Brain pericyte (primary cell): ENCODE measurements at places on chromosomes 1 and 21.

- DNase-seq = no peak
These were observed 84.7 kb downstream of the OBSCN start for GRCh38 chr1:228292609-228292911.

DNA sequence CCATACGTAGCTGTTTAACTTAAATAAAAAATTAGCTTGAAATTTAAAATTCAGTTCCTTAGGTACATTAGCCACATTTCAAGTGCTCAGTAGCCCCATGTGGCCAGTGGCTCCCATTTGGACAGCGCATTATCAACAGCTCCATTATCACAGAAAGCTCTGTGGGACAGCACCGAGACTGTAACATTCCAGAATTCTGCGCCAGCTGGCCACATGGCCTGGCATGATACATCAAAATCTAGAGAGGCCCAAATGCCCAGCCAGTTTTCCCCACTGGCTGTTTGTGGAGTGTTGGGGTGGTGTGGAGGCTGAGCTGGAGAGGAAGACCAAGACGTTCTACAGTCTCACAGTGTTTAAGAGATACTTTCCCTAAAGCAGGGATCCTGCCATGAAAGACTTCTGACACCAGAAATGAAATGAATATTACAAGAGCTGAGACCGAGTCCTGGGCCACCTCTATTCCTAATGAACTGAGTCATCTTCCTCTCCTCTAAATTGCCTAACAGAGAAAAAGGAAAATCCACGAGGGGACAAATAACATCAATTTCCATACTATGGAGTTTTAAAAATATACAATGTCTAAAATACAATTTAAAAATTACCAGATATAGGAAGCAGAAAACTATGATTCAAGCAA is 27.3 kb upstream of the ACTA1 start:
- DNase-seq = no peak

DNA sequence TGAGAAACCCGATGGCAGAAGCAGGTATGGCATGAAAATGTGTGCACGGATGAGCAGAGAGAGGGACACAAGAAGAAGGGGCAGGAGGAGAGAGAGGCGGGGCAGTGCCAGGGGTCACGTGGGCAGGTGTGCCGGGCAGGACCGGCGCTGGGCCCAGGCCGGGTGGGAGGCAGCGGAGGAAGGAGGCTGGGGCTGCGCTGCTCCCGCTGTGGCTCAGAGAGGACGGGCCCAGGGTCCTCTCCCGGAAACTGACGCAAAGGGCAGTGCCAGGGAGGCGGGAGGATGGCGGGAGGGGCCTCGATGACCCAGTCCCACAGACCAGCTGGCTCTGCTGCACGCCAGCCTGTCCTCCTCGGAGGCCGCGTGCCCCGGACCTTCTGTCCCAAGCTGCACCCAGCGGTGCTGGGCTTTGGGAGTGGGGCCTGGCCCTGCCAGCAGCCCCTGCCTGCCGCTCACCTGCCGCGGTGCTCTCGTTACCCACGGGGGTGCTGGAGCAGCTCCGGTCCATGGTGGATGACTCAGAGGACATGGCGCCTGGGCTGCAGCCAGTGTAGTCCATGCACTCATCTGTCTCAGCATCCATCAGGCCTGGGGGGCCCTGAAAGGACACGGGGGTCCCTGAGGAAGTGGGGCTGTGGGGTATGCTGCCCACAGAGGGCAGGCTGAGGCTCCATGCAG is 153.9 kb downstream of the CASZ1 start:
- DNase-seq = no peak

DNA sequence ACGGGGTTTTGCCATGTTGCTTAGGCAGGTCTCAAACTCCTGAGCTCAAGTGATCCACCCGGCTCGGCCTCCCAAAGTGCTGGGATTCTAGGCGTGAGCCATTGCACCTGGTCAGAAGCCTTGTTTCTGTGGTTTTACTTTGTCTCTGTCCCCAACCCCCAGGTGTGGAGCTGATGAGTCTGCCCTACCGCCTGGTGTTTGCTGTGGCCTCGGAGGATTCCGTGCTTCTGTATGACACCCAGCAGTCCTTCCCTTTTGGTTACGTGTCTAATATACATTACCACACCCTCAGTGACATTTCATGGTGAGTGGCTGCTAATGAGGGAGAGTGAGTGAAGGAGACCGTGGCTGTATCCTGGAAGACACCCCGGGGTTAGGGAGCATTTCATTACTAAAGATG is 26.1 kb downstream of the CHAF1B start:
- no peak for DNase-seq

- no peak for DNase-seq
These were observed 9.9 kb upstream of the TRABD2B start for GRCh38 chr1:48007047-48007446.

DNA sequence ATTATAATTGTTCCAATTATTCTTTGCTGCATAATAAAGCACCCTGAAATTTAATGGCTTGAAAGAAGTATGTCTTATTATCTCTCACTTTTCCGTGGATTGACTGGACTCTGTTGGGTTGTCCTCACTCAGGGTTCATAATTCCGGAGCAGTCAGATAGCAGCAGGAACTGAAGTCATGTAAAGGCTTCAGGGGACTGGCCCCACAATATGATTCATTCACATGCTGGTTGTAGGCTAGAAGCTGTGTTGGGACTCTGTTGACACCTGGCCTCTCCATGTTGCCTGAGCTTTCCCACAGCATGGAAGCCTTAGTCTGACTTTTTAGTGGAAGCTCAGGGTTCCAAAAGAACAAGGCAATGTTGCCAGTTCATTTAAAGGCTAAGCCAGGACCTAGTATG is 367.1 kb upstream of the ADGRL2 start:
- no peak for DNase-seq

- DNase-seq = no peak
These were observed 81.0 kb upstream of the SGIP1 start for GRCh38 chr1:66452982-66453381.

- no peak for DNase-seq
These were observed 1240.7 kb downstream of the BRINP3 start for GRCh38 chr1:189237008-189237407.

- DNase-seq = no peak
These were observed 19.8 kb upstream of the SARS1 start for GRCh38 chr1:109193653-109194590.

DNA sequence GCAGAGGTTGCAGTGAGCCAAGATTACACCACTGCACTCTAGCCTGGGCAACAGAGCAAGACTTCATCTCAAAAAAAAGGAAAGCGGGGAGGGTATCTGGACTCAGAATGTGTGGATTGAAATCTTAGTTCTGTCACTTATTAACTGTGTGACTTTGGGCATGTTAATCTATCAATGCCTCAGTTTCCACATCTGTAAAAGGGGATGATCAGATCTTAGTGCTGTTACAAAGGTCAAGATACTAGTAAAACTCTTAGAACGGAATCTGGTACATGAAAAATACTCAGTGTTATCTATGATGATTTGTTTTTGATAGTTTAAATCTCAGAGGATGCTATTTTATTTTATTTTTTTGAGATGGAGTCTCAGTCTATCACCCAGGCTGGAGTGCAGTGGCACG is 10.5 kb downstream of the FAM76A start:
- no peak for DNase-seq

DNA sequence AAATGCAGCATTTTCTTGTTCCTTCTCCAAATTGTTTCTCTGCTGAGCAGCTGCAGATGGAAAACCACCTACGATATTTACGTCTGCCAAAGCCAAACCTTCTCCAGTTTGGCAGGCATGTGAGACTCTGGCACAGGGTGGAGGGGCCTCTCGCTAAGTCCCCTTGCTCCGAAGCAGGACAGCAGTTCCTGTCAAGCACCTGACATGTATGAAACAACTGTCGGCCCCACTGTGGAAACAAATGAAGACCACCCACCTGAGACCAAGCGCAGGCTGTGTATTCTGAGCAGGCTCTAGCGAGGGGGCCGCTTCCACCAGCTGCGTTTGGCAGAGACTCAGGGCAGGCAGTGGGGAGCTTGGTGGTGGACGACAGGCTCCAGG is 74.7 kb downstream of the RIPK4 start:
- no peak for DNase-seq

GRCh38 chr1:59577774-59578173 is 237.0 kb upstream of the HOOK1 start:
- DNase-seq = no peak

- no peak for DNase-seq
These were observed 9.9 kb upstream of the C1orf141 start for GRCh38 chr1:67144696-67145095.

DNA sequence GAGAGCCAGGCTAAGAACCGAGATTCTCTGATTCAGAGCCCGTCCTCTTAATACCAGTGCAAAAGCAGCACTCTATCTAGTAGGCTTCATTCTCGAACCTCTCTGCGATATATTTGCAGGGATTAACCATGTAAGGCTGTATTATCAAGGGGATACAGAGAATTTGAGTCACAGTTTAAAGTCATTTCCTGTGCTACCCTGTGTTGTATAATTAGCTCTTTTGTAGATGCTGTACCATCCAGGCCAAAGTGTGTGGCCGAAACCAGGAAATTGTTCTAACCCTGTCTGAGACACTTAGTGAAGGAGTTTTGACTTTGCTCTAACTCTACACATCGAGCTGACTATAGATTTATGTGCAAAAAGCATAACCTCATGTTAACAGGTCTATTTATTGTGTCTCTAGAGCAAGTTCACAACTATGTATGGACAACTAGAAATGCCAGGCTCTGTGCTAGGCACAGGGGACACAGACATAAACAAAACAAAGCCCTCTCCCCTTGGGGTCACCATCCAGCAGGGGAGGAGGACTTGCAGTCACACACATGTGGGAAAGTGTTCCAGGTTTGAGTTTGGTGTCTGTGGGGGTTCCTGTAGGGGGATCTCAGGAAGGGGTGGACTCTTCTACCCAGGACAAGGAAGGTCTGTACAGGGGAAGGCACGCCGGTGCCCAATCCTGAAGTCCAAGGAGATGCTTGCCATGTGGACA is 182.2 kb downstream of the DHRS3 start:
- no peak for DNase-seq

DNA sequence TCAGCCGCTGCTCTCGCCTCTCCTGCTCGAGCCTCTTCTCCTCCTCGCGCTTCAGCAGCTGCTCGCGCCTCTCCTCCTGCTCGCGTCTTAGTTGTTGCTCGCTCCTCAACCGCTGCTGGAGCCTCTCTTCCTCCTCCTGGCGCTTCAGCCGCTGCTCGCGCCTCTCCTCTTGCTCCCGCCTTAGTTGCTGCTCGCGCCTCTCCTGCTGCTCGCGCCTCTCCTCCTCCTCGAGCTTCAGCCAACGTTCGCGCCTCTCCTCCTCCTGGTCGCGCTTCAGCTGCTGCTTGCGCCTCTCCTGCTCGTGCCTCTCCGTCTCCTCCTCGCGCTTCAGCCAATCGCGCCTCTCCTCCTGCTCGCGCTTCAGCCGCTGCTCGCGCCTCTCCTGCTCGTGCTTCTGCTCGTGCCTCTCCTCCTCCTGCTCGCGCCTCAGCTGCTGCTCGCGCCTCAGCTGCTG is 3.7 kb downstream of the TCHH start:
- no peak for DNase-seq
